ENCODE measurements at places on chromosomes 3 and 15.

GRCh38 chr15:76172782-76173181, 113.0 kb downstream of the TMEM266 start:
- no peak for DNase-seq

DNA sequence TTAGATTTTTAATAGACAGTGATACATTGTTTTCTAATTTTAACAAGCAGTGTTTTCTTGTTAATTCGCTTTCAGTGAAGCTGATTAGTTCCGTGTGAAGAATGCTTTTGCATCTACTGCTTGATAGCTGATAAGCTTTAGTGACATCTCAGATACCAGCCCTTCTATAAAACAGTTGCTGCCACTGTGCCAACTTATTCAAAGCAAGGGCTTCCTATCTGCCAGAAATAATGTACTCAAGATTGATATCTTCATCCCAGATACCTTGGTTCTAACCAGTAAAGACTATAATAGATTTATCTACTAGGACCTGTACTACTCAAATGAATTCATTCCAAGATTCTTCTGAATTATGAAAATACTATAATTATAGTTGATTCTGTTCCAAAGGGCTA, 30.4 kb downstream of the RARB start:
- no peak for DNase-seq

DNA sequence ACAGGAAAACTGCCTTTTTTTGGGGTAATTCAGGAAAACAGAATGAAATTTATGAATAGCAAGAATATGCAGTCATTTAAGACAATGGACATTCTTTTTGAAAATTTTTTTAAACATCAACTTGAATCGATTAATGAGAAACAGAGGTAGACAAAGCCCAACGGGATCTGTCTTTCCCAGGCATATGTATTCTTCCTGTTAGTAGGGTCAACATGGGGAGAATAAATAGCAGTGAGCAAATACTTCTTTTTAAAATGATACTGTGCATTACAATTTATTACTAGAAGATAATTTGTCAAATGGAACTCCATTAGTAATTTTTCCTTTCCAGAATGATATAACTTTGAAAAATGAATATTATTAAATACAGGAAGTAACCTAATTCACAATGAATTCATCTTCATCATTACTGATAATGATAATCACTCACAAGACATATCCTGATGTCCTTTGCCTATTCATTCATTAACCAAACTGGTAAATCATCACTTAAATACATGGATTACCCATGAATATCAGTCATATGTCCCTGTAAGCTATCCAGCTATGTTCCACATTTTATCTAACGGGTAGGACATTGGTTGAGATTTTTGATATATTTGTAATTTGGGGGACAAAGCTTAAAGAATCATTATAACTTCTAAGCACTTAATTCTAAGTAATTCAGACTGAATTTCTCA, 209.2 kb upstream of the CDIN1 start:
- no peak for DNase-seq

DNA sequence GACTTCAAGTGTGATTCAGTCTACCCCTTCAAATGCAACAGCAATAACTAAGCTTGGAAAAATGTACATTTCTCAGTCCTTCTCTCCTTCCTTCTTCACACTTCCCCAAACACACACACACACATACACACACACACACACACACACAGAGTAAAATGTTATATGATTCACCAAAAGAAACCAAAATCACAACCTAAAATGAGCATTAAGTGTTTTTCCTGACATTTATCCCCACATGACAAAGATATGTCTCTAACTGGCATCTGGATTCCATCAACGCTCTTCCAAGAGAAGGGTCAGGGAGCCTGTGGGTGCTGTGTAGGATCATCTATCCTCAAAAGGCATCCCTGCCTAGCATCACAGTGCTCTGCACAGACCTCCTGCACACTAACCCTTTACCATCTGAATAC, 21.0 kb downstream of the PDZRN3 start:
- no peak for DNase-seq

DNA sequence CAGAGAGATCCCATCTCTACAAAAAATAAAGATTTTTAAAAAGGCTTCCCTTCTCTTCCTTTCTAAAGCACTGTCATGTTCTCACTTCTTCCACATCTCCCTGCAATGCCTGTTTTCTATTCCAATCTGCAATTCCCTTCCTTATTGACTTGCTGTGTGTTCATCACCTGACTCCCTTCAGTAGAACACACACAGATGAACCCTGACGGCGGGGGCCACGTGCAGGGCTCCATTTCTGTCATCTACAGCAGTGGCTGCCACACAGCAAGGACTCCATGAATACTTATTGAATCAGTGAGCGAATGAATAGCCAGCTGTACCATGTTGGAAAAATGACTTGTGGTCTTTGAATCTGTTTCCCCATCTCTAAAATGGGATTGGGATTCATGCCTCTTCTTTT, 26.1 kb downstream of the BHLHE40 start:
- DNase-seq: no peak

- no peak for DNase-seq
Measured at GRCh38 chr15:97237160-97237559, 723.3 kb upstream of the ARRDC4 start.

- no peak for DNase-seq
Measured at GRCh38 chr3:112670824-112671223, 29.9 kb upstream of the CCDC80 start.

- DNase-seq: no peak
Measured at GRCh38 chr3:108998436-108998835, 44.8 kb upstream of the GUCA1C start.

DNA sequence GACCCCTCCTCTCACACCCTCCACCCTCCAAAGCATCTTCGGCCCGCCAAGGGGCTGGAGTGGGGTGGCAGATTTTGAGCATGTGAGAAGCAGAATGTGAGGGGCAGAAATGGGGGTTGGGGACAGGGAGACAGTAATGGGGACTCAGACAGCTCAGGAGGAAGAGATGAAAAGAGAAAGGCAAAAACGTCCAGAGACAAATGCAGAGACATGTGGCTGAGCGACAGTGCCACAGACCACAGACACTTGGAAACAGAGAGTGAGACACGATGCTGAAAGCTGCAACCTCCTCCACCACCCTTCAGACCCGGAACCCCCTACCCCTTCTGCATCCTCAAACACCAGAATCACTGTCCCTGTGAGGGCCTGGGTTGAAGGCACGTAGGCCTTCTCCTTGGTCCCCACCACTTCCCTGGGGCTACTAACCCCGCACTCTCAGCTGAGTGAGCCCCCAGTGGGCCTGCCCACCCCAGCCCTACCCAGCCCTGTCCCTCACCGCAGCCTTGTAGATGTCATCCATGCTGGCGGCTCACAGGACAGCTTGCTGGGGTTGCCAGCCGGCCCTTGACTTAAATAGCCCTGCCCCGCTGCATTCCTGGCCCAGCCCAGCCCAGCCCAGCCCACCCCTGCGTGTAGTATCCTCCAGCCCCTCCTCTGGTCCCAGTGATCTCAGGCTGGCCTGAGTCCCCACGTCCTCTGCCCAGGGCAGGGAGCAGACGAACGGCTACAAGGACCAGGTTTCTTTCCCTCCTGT, at the start of gene TNNC1:
Gene TNNC1 (minus strand): TSS at position 546 of the 754 bp plus-strand sequence. CDS start 26 bp downstream, at position 520.
- DNase-seq: no peak

DNA sequence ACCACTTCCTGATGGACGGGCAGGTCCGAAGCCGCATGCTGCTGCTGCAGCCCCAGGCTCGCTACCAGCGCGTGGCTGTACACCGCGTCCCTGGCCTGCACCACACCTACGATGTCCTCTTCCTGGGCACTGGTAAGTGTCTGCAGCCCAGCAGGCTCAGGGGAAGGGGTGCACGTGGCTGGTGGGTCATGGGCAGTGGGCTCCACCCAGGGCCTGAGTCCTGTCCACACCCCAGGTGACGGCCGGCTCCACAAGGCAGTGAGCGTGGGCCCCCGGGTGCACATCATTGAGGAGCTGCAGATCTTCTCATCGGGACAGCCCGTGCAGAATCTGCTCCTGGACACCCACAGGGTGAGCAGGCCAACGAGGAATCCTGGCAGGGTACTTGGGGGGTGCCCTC, 8.7 kb downstream of the CIB1 start:
- DNase-seq: no peak

DNA sequence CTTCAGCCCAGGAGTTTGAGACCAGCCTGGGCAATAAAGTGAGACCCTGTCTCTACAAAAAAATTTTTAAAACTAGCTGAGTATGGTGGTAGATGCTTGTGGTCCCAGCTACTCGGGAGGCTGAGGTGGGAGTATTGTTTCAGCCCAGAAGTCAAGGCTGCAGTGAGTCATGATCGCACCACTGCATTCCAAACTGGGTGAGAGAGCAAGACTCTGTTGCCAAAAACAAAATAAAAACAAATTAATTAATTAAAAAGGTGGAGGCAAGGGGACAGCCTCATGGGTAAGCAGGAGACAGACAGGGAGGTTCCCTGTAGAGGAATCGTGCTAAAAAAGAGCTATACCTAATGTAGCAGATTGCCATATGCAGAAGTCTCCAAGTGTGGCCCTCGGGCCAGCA, 12.6 kb downstream of the HAPLN3 start:
- DNase-seq: no peak

- DNase-seq: no peak
Measured at GRCh38 chr3:112539825-112540650, 21.7 kb downstream of the ATG3 start.

GRCh38 chr3:47541583-47542108, 28.1 kb upstream of the ELP6 start:
- DNase-seq: no peak

DNA sequence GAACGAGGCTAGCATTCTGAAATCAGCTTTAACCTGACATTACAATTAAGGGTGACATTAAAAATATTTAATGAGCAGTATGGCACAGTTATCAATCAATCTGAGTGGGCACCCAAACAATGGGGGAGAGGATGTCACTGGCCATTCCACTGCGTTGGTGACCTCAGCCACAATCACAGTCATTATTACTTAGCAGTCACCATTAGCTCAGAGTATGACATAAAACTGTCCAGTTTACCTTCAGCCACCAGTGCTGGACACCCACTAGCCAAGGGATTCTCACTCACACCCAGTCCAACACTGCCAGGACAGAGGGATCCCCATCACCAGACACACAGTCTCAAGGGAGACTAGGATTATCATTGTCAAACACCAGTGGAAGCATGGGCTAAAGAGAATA, 17.5 kb upstream of the REC114 start:
- no peak for DNase-seq

- no peak for DNase-seq
Measured at GRCh38 chr15:85897895-85898717, 103.4 kb upstream of the KLHL25 start.

DNA sequence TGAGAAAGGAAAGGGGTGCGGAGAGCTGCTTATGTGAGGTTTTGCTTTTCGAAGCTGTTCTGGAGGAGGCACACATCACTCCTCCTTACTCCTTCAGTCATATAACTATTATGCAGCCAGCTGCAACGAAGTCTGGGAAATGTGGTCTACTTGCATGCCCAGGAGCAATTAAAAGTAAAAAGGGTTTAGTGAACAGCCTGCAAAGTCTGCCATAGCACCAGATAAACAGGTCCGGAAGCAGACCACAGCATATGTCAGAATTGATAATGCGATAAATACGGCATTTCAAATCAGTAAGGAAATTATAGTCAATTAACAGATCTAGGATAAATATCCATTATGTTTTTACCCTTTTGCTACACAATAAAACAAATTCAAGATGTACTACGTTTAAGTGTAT, 99.5 kb downstream of the POLR2M start:
- DNase-seq: no peak

GRCh38 chr3:45937206-45938042, 5.8 kb upstream of the CXCR6 start:
- no peak for DNase-seq

DNA sequence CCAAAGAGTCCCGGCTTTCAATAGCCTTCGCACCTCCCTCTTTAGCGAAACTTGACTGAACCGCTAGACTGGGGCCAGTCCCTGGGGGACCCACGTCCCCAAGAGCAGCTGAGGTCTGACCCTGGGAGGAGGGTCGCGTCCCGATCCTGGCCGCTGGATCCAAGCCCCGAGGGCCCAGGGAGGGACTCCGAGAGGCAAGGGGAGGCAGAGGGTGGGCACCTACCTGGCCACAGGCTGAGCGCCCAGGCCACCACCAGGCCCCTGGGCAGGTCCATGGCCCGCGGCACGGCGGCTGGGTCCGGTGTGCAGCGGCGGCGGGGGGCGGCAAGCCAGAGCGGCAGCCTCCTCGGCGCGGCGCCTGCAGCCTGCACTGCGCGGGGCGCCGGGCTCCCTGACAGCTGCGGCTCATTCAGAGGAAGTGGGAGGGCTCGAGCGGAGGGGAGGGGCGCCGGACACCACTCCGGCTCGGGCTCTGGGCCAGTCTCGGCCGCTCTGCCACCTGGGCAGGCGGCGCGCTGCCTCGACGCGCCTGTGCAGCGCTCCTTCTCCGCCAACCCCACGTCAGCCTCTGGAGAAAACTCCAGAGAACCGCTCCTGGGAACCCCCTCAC, at the start of gene ITGA11:
Gene ITGA11 (minus strand): TSS at position 372 of the 610 bp plus-strand sequence. CDS start 97 bp downstream, at position 275.
- no peak for DNase-seq

DNA sequence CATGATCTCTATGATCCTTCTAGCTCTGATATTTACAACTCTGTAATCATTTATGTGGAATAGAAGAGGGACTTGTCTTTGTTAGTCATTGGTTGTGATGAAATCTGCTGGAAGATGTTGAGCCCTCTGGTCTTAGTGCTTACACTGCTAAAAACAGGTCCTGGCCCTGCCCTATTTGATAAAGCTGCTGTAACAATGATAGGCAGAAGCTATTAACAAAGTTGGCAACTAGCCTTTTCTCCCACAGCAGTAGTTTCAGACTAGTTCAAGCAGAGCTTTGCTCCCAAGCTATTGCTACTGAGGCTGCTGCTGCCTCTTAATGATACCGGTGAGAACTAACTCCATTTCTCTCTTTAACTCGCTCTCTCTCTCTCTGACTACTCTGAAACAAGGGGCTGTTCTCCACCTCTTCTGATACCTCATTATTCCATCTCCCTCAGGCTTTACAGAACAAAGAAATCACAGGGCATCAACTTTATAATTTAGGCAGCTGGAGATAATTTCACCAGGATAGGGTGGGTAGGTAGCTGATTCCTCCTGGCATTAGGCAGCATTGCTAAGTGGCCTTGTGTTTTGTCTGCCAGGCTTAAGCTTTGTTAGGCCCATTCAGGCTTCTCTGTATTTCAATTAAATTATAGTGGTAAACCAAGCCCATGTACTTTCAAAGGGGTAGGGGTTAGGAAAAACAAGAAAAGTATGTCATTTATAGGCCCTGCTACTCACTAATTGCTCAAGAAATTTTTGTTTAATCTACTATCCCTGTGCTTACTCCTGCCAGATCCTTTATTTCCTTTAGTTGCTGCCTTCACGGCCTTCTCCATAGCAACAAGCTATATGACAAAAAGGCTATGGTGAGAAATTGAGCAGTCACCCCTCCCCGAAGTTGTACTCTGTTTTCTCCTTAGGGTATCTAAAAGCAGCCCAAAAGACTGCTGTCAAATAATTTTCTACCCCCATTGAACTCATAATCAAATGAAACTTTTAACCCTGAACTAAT, 139.6 kb downstream of the RBPMS2 start:
- DNase-seq: no peak

Data from hippocampal formation (tissue), 2 donors.